Activated CD4-positive, alpha-beta T cell treated with anti-CD3 and anti-CD28 coated beads, Interleukin-2, Interleukin-4, amounts not matched to agents 100 ng/mL and 50 ng/mL, durations not matched to agents 16 hours and 8 hours (primary cell): ENCODE measurements at places on chromosomes 12 and 14.

GRCh38 chr14:104794099-104794498 is 1.4 kb downstream of the AKT1 start:
- DNase-seq = peak; percentile 51

DNA sequence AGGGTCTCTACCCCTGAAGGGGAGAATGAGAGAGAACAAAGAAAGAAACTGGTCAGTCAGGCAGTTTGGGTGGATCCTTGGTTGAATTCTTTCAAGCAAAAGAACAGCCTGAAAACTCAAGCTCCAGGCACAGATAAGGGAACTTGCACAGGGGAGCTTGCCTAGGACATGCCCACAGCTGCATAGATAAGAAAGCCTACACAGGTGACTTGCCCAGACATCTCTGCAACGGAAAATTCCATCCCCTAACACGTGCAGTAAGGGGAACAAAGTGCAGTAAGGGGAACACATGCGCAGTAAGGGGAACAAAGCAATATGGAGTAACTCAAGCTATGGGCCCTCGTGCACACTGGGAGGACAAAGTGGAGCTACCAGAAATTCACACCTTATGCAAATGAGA is 540.1 kb upstream of the MIS18BP1 start:
- no peak for DNase-seq

- DNase-seq = no peak
These were observed 77.7 kb downstream of the PLXNC1 start for GRCh38 chr12:94225947-94226630.

DNA sequence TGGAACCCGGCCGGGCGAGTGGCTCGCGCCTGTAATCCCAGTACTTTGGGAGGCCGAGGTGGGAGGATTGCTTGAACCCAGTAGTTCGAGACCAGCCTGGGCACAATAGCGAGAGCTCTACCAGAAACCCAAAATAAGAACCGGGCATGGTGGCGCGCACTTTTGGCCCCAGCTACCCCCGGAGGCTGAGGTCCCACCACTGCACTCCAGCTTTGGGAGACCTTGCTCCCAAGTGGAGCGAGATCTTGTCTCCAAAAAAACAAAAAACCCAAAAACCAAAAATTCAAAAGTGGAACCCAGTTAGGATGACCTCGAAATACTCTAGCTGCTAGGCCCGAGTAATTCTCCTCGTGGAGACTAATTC is 769 bp upstream of the VTI1B start:
- no peak for DNase-seq

DNA sequence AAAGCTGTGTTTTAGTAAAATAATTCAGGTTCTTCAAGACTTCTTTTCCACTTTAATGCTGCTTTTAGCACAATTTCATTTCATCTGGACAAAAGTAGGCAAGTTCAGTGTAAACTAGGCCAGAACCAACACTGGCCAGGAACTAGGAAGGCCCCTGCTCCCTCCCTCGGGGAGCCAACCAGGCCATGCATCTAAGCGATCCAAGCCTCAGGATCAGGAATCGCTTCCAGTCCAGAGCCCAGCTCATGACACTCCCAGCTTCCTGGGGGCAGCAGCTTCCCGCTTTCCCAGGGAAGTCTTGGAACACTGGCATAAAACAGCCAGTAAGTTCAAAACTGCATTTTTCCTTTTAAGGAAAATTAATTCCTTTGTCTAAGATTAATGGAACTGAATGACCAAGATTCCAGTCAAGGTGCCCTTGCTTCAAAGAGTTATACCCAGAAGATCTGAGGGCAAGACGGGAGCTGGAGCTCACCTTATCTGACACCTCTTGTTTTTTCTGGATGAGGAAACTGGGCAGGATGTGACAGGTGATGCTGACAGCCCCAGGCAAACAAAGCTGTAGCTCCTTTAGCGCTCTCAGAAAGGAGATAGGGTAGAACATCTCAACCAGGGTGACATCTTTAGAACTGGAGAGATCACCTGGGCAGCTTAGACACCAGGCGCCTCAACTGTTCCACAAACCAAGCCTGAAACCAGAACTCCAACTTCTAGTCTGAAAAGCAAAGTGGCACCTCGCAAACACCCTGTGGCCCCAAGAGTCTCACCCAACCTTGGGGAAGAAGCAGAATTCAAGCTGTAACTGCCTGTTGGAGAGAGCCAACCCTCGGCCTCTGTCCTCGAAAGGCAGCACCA is 61.4 kb upstream of the PNMA1 start:
- DNase-seq = no peak

DNA sequence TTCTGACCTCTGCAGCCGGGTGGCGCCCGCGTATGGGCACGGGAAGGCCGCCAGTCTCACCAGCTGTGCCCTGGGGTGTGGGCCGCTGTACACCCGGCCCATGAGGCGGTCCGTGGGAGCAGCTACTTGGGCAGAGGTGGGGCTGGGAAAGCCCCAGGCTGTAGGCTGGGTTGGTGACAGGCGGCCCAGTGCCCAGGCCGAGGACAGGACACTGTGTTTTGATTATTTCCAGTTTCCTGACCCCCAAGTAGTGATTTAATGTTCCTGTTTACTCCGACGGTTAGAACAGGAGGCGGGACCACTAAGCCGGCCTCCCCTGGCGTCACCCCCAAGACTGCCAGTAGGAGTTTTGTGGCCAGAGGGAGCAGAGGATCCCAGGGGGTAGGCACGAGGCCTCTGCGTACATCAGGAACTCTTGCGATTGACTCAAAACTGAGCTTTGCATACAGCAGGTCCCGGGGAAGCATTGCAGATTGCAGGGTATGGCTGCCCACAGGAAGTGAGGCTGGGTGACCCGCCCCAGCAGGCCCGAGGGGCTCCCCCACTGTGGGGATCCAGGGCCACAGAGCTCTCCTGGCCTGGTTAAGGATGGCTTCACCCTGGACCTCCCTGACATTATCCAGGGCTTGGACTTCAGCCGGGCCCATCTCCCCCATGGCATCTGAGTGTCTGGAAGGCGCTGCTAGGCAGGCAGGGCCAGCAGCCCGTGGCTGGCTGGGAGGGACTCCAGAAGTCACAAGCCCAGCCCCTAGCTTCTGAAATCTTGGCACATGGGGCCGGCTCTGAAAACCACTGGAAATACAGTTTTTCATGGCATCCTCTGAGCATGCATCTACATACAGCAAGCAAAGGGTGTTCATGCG is 42.5 kb upstream of the DIO3 start:
- DNase-seq = no peak

GRCh38 chr14:100281286-100282082 is 24.8 kb downstream of the SLC25A29 start:
- no peak for DNase-seq

DNA sequence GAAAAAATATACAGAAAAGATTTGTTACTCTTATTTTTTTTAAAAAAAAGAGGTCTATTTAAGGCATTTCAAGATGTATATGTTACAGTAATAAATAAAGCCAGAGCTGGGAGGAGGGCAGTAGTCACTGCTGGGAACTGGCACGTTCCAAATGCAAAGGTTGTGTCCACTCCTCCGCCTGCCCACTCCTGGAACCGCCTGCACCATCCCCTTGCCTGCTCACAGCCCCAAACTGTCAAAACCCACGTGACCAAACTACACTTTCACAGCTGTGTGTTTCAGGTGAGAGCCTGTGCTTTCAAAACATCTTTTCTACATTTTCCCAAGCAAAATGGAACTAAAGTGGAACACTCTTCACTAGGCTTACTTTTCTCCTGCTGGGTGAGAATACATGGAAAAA is 160.4 kb downstream of the TTC7B start:
- no peak for DNase-seq

DNA sequence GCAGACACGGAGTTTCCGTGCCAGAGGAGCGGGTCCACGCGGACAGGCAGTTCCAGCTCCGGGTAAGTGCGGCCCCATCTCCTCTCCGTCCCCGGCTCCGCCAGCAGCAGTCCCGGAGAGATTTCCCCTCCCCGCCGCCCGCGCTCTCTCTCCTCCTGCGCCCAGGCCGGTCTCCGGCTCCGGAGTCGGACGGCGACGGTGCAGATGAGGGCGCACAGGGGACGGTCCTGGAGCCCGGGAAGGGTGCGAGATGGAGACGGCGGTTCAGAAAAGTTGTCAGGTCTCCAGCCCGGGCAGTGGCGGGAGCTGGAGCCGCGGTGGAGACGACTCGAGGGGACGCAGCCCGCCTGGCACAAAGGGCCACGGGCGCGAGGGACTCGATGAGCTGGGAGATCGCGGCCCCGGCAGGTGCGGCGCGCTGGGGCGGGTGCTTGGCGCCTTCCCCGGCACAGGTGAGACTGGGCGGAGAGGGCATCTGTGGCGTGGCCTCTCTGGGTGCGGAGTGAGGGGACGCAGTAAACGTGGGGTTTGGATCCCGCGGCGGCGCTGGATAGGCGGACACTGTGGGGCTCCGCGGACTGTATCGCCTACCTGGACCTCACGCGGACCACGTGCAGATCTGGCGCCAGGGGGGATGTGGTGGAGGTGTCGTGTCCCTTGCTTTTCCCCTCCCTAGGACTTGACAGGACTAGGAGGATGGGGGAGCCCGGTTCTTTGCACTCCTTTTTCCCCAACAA is 1540.3 kb upstream of the TMEM132C start:
- no peak for DNase-seq

DNA sequence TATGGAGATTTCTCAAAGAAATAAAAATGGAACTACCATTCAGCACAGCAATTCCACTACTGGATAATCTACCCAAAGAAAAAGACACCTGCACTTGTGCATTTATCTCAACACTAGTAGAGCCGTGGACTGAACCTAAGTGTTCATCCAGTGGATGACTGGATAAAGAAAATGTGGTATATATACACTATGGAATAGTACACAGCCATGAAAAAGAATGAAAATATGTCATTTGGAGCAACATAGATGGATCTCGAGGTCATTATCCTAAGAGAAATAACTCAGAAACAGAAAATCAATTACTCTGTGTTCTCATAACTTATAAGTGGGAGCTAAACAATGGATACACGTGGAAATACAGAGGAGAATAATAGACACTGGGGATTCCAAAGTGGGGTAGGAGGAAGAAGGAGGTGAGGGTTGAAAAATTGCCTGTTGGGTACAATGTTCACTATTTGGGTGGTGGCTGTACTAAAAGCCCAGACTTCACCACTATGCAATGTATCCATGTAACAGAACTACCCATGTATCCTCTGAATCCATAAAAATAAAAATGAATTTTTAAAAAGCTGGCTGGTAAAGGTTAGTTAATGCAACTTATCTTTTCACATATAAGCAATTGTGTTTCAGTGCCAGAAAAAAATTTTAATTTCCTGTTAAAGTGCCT is 130.7 kb downstream of the FOXA1 start:
- no peak for DNase-seq

GRCh38 chr12:71772735-71773134 is 18.1 kb downstream of the RAB21 start:
- DNase-seq = no peak

DNA sequence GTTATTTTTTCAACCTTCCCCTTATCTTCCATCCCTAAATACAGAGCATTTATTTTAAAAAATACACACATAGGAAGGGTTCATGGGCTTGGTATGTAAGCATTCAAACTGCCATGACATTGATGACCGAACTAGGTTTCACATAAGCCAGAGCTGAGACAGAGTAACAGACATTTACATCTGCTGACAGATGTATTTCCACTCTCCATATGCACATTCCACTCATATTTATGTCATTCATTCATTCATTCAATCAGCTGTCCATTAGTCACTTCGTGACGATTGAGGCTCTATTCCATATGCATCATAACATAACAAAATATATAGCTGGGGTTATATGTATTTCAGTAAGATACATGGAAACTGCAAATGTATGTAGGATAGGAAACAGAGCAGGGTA is 145.5 kb upstream of the OTX2 start:
- DNase-seq = no peak

DNA sequence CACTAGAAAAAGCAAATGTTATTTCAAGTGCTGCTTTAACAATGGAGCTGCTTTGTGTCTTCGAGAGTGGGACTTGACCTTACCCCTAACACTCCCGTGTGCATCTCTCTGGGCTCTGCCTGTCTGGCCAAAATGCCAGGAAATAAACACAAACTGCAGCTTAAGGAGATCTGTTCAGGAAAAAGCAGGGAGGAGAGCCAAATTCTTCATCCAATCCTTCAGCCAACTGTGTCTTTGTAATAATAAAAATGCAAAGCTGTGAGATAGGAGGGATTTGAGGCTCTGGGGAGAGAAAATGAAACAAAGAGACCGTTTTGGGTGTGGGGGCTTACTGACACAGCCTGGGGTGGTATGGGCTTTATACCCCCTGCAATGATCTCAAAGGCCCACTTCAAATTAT is 85.8 kb upstream of the WSCD2 start:
- DNase-seq = no peak

GRCh38 chr12:52600071-52600470 is 1.2 kb downstream of the KRT72 start:
- DNase-seq = no peak

DNA sequence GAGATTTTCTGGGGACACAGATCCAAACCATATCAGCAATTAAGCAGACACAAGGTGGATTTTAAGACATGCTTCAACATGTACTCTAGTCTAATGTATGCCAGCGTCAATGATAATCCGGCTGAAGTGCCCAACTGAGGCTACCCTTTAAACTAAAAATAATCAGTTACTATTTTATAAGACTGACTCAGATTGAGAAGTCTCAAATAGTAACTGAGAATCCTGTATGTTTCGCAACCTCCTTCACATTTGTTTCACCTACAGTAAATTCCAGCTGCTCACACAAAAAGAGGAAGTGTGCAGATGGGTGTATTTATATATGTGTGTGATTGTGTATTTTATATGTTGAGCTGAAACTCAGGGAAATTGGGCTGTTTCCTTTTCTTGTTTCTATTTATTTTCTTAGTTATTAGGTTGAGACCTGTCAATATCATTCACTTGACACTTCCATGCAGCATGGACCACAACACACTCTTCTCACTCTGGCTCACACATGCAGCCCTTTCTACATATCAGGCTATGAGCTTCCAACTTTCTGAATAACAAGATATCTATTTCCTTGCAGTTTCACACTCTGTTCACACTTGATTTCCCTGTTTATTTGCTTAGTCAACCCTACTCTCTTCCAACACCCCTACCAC is 1224.9 kb upstream of the TMEM132C start:
- no peak for DNase-seq

DNA sequence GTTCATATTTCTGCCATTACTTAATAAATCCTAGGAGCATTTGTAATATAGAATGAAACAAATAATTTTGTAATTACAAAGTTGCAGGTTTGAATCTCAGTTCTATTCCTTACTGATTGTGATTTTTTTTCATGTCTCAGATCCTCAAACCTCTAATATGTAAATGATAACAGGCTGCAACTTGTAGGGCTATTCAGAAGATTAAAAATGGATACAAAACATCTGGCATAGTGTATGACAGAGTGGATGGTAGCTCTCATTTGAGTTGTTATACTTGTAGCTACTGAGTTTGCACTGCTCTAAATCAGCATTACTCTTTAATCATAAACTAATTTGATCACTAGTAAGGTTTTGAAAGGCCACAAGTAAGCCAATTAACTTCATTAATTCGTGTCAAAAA is 406.3 kb upstream of the MGAT4C start:
- DNase-seq = no peak

DNA sequence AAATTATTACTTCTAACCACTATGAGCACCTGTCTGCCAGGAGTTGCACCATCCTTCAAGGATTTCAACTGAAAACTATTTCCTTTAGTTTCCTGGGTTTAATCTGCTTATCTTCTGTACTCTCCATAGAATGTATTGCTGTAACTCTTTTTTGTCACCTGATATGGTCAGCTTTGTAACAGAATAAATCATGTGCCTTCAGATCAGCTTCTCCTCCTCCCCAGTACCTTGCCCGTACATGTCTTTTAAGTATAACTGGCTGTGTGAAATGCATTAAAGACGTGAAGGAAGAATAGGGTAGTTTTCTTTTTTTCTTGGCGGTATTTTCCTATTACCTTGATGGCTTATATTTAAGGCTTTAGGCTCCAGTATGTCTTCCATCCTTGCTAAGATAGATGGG is 200.3 kb upstream of the NAV3 start:
- no peak for DNase-seq

GRCh38 chr12:112752303-112752702 is 39.2 kb upstream of the RPH3A start:
- DNase-seq = no peak
